HTR-8/SVneo (cell line): ENCODE measurements at places on chromosomes 5 and 9.

- DNase-seq, result no peak
These were observed 2.8 kb downstream of the ATP6V1G1 start for GRCh38 chr9:114590328-114590727.

GRCh38 chr5:6759401-6759800, 46.2 kb downstream of the TENT4A start:
- peak; percentile 51 for DNase-seq

GRCh38 chr9:125774106-125774505, 26.9 kb downstream of the PBX3 start:
- no peak for DNase-seq

DNA sequence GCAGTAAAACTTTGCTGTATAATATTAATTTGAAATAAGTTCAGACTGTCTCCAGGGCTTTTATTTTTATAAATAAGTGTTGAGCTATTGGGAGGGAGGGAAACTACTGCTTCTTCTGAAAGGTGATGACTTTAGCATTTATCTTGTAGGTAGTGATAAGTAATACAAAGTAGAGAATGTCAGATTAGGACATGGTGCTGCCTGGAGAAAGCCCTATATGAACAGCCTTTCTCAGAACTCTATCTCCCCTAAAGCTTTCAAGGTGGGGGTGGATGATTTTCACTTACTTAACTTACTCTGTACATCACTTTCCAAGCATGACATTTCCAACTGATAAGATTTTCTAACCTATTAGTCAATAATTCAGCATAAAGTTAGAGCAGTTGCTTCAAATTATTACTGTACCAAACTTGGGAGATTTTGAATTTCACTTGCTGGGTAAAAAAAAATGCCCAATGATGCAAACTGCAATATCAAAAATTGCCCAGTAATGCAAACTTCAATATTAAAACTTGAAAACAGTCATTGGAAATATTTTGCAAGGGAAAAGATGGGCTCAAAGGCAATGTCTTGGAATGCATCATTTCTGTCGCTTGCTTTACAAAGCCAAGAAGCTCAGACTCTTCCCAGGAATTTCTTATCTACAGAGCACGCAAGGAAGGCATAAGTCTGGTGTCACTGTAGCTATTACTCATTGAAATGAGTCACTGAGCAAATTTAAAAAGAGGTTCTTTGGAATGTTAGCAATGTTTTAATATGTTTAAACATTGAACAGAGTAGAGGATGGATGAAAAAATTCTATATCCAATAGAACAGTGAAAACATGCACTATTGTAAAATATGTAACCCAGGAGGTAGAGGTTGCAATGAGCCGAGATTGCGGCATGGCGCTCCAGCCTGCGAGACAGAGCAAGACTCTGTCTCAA, 569.5 kb downstream of the PSAT1 start:
- peak; percentile 35 for DNase-seq

GRCh38 chr5:172775326-172776234, 4.6 kb upstream of the DUSP1 start:
- DNase-seq, result no peak

- no peak for DNase-seq
These were observed 38.6 kb downstream of the HMGCS1 start for GRCh38 chr5:43274435-43275114.

DNA sequence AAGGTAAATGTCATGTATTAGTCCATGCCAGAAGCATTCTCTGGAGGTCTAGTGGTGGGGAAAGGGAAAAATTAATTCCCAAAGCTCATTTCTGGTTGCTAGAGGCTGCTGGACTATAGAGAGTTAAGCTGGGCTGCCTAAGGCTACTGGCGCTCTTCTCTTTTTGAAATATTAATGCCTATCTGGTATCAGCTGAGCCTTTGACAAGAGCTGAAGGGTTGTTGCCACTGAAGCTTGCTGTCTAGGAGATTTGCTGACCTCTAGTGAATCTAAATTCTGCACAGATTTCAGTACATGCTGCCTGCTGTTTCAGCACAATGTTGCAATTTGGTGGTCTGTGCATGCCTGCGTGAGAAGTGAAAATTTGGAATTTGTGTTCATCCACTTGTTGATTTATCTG, 29.1 kb upstream of the PLCXD3 start:
- no peak for DNase-seq

DNA sequence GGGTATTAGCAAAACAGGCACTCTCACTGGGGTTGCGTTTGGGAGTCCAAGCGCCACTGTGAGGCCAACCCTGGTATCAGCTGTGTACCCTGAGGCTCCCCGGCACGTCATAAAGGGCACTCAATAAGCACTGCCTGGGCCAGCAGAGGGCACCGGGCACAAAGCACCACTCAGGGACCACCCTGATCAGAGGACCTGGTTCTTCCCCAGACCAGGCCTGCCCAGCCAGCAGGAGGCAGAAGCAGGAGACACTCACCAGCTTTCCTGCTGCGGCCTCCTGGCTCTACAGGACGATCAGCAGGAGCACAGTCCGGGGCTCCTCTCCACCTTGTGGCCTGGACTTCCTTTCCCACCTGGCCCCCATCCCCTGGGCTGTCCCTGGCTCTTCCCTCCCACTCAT, 12.6 kb downstream of the MGAT1 start:
- no peak for DNase-seq

- DNase-seq, result no peak
These were observed 1.1 kb upstream of the UBAP2 start for GRCh38 chr9:34049630-34050384.

GRCh38 chr5:169150108-169150507, 150.8 kb downstream of the SLIT3 start:
- DNase-seq, result no peak

DNA sequence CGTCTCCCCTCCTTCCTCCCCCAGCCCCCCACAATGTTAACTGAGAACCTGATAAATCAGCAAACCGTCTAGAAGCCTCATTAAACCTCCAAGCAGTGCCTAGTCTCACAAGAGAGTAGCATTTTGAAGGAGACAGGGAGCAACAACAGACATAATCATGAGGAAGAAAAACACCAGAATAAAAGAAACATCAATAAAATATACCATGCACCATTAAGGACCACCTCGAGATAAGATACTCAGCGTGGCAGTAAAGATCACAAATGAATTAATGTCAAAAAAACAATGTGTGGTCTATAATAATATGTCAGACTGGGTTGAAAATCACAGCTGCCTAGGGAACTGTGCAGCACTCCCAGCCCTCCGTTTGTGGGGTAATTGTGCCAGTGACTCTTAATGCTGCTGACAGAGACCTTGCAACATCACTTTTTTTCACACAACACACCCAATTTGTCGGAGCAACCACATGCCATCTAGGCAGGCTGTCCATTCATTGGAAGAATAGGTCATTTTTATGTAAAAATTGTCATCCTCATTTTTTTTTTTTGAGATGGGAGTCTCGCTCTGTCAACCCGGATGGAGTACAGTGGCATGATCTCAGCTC, 450.8 kb upstream of the WWC1 start:
- no peak for DNase-seq

DNA sequence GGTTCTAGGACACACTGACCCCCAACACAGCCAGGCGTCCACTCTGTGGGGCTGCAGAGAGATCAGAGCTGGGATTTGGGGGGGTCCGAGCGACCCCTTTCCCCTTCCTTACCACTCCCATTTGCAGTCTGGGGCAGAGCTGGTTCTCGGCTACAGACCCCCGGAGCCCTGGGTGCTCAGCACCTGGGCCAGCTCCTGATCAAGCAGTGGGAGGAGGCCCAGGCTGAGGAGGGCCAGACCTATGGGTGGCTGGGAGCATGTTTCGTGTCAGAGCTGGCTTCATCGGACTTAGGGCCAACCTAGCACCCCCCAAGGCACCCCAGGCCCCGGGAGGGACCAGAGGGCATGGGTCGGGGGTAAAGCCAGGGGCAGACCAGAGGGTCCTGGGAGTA, 7.6 kb downstream of the GRIN1 start:
- no peak for DNase-seq

DNA sequence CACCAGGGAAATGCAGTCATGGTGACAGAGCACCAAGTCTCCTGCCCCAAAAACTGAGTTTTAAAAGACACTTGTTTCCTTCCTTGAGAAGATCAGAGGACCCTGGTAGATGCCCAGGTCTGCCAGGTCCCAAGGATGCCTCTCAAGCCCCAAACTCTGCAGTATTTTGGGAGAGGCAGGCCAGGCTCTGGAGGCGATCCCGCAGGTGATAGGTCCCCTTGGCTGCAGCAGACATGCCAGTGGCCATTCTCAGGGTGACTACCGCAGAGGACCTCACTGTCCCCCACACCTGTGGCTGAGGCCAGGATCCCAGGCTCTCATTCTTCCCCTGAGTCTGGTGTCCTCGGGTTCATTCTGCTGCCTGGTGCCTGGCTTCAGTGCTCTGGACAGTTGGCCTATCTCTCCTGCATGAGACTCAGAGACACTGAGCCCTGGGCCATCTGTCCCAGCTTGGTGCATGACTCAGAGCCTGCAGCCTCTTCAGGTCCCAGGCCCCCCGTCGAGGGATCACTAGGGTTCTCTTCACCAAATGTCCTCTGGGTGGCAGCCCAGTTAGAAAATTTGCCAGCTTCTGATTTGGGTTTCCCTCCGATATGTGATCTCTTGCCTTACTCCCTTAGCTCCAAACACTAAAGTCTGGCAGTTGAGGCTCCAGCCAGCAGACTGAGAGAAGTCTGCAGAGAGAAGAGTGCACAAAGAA, 59.7 kb upstream of the GARNL3 start:
- peak; percentile 59 for DNase-seq

GRCh38 chr9:20015427-20015931, 226.6 kb upstream of the SLC24A2 start:
- DNase-seq, result no peak

DNA sequence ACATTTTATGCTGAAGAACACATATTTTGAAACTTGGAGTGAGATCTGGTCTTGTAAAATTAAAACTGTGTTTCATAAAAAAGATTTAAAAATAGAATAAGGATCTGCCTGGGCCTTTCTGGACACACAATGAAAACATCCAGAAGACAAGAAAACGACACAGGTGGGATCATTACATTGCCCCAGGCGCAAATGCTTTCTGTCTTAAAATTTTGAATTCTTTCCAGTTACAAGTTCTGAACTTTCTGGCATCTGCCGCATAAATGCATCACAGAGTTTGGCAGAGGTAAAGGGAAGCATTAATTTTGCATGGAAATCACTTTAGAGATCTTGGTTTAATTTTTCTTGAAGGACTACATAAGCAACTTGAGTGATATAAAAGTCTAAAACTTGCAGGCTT, 219.6 kb downstream of the WDR70 start:
- no peak for DNase-seq

GRCh38 chr9:5571629-5572232, 57.2 kb upstream of the RIC1 start:
- DNase-seq, result no peak

- DNase-seq, result no peak
These were observed 61.7 kb downstream of the RFX3 start for GRCh38 chr9:3464033-3464638.

DNA sequence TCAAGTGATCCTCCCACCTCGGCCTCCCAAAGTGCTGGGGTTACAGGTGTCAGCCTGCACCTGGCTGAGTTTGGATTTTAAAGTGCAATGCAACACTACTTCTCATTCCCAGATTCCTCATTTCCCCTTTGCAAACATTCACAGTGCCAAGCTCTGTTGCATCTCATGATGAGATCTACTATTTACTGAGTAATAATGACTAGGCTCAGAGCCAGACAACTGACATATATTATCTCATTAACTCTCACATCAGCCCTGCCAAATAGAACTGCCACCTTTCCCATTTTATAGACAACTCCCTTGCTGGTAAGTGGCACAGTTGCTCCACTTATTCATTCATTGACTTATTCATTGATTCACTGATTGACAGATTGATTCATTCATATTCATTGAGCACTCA, 7.0 kb downstream of the PDE6A start:
- DNase-seq, result no peak

GRCh38 chr9:109101202-109101595, 18.5 kb downstream of the TMEM245 start:
- no peak for DNase-seq

DNA sequence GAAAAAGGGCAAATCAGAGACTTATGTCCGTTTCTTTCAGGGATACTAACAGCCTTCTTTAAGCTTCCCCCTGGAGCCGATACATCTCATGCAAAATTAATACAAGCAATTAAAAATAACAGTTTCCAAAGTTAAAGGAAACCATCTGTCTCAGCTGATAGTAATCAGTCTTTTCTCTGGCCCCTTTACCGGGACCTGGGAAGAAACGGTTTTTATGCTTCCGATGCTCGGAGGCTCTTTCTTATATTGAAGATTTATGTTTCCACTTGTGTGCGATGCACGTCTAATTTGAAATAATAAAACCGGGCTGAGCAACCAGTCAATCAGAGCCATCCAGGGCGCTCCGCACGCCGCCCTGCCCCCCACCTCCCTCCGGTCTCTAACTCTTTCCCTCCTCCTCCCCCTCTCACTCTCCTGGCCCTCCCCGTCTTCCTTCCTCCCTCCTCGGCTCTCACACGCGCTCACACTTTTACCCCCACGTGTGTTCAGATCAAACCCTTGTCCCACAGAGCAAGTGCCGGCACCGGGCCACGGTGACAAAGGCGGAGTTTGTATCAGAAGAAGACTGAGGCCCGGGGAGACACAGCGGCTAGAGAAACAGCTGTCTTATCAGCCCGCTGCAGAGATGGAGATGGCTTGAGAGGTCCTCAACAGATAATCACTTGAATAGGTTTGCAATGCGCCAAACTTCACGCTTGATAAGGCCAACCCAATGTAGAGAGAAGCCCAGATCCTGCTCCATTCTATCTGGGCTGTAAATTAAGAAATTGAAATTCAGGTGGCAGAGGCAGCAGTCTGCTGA, 5.1 kb upstream of the ELAVL2 start:
- DNase-seq, result no peak

- DNase-seq, result peak; percentile 18
These were observed 857 bp downstream of the FAM169A start for GRCh38 chr5:74865256-74865803.

GRCh38 chr5:64954518-64954917, 185.8 kb downstream of the CWC27 start:
- no peak for DNase-seq

GRCh38 chr9:136086951-136087740, 7.9 kb downstream of the NACC2 start:
- no peak for DNase-seq

DNA sequence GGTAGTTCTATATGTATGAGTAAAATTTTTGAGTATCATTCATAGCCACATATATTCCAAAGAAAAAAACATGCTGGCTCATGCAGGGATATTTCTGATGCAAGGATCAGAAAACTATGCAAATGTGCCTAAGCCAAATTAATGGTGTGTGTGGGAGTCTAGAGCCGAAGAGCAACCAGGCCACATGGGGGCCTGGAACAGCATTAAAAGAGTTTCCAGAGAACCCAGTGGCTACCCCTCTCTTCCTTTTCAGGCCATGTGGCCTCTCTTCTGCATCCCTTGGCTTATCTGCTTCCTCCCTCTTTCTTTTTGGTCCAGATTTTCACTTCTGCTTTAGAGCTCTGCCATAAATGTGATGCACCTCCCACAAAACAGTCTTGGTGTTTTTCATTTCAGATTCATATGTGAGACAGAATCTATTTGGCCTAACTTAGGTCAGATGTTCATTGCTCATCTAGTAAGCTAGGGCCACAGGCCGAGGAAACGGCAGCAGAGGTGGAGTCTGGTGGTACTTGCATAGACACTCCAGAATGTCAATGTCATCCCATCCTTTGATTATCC, 300.0 kb downstream of the SH3GL2 start:
- no peak for DNase-seq

- no peak for DNase-seq
These were observed 8.6 kb downstream of the STC2 start for GRCh38 chr5:173319646-173320045.
